H4 (cell line): ENCODE measurements at places on chromosomes 5 and 9. TPM values are rescaled to one million over a fixed set of nuclear protein-coding genes. Genes with fewer than 3 reads are reported as not detected.

DNA sequence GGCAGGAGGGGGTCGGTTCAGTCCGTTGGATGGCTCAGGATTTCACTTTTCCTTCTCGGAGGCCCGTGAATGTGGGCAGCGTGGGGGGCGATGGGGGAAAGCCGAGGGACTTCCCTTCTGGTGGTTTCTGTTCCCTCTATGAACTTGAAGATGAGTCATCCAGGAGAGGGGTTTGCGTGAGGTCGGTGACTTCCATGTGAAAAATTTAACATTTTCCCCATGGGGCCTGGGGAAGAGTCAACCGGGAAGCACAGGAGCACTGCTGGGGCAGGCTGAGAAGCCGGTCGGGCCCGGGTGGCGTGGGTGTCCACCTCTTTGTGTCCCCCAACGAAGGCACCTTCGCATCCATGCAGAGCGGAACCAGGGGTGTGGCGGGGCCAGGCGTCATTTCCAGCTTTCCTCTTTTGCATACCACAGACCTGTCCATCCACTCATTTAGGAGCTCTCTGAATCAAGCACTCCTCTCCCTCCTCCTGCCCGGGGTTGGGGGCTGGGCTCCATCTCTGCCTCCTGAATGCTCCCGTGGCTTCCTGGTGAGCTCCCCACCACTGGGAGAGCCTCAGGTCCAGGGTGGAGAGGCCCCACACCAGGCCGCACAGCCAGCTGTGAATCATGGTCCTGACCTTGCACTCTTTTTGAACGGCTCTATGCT lies 68.4 kb downstream of the ANKRD33B start:
- DNase-seq, result peak; percentile 66

- no peak for DNase-seq
Observed at GRCh38 chr9:122364117-122364782, 6.6 kb upstream of the PTGS1 start.

DNA sequence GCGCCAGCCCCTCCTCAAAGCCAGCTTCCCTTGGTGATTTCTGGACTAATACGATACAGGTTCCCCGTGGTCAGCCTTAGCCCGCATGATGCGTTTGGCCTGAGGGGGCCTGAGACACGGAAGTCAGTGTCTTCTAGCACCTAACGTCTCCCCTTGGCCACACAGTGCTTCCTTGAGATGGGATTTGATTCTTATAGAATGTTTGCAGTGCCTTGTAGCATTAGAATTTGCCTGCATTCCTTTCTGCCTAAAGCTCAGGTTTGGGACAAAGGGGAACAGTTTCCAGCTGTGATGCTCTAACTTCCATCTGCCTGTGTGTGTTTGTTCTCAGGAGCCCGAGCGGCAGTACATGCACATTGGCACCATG lies 34.4 kb downstream of the CFAP90 start:
- no peak for DNase-seq

- DNase-seq, result no peak
Observed at GRCh38 chr5:59246145-59246869, 647.2 kb downstream of the PDE4D start.

DNA sequence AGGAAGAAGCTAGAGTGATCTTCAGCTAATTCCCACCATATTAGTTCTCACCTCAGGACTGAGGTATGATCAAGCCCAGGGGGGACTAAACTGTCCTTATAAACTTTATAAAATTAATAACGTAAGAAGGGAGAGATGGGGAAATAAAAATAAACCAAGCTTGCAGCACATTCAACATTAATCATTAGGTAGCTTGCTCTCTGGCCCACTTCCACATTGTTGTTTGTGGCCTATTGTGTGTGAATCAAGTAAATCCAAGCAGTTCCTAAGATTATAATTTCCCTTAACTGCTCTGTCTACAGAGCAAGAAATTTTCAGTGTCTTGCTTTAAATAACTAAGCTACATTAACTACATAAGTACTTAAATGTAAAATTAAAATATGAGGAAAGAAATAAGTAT lies 131.3 kb upstream of the ABCA1 start:
- no peak for DNase-seq

- no peak for DNase-seq
Observed at GRCh38 chr9:73133022-73133651, 18.5 kb upstream of the ANXA1 start.

- DNase-seq, result no peak
Observed at GRCh38 chr9:81396528-81396927, 292.8 kb downstream of the TLE1 start.

GRCh38 chr5:170297589-170298462 lies at the start of gene LCP2:
Gene LCP2 (minus strand): TSS chr5:170297777. CDS start chr5:170297611, 166 bp downstream.
- DNase-seq, result peak; percentile 35

- DNase-seq, result no peak
Observed at GRCh38 chr9:128027705-128028104, 39.4 kb downstream of the NAIF1 start.

DNA sequence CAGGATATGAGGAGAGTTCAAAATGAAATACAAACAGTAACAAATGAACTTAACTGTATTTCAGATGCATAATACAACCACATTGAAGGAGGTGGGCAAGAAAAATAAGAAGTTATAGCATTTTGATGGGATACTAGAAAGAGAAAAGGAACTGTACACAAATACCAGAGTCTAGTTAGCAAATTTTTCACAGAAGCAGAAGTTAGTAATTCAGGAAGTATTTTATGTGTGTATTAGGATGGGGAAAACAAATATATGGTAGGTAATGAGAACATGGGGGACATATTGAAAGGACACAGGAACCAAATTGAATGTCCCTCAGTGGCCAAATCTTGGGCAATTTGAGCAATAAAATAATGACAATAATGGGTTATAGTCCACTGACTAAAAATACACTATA lies 18.4 kb downstream of the GM2A start:
- DNase-seq, result no peak

- no peak for DNase-seq
Observed at GRCh38 chr5:158039911-158040347, 181.0 kb upstream of the CLINT1 start.

DNA sequence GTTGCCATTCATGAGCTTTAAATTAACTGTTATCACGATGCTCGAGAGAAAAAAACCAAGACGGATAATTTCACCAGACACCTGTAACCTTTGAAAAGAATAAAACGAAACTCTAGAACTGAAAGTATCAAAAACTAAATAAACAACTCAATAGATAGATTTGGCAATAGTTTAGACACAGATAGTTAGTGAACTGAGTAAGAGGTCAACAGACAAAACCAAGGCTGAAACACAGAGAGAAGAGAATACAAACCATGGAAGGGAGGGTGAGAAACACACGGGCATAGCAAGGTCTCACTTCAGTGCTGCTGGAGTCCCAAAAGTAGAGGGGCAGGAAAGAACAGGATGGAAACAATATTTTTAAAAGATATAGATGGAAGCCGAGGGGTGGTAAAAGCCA lies 3.3 kb upstream of the OR2V1 start:
- DNase-seq, result no peak

- DNase-seq, result no peak
Observed at GRCh38 chr9:80787636-80788035, 901.7 kb downstream of the TLE1 start.

DNA sequence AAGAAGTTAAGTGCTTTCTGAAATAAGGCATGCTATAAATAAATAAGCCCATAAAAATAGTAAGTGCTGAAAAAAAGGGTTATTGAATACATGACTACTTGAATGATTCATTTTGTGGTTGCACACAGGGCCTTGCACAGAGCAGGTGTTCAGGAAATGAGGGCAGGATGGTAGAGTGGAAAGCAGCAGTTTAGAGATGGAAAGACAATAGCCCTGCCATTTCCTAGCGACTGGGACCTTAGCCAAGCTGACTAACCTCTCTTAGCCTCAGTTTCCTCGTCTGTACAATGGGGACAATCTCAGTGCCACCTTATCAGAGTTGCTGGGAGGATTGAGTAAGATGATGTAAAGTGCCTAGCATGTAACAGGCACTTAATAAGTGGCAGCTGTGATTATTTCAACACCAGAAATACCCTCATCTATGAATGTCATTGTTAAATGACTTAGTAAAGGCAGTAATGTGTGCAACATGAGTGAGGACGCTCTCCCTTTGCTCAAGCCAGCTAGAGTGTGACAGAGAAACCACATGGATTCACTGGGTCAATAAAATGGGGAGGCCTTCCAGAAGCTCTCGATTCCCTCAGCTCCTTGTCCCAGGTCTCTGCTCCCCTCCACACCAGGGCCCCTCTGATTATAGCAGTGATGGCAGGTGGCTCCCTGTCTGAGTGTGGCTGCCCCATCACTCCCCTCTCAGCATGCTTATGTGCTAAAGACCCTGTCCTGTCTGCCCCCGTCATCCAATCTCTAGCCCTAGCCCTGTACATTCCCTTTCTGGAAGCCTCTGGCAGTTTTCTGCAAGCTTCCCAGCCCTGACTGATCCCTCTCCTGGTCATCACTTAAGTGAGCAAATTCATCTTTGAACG lies 16.0 kb upstream of the PHF19 start:
- peak; percentile 63 for DNase-seq

DNA sequence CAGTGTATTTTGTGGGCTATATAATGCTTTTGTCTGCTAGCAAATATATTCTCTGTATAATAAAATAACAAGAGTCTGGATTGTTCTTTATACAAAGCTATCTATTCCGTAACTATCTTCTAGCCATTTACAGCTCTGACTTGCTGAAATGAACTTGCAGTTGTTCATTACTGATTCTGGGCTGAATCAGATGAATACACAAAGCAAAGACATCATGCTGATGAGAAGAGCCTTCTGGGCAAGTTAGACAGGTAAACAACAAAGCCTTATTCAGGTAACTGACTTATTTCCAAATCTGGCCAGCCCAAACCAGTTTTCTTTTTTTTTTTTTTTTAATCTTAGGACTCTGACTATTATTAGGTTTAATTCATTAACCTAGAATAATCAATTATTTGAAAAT lies 255.5 kb downstream of the KIAA0825 start:
- DNase-seq, result no peak

DNA sequence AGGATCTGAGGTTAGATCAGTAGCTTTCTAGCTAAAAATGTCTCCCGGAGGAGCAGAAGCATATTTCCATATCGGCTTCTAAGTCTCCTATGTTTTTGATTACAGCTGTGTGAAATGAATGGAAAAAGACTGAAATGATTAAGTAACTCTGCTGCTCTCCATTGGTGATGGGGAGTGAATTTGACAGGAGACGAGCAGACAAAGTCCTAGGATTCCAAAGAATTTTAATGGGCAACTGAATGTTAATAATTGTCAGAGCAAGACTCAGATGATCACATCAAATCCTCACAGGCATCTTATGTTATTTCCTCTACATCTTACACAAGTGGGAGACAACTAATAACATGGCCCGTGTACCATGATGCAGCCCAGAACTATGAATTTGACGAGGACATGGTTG lies 66.8 kb downstream of the LIX1 start:
- no peak for DNase-seq

Gene PDGFRB
- total RNA-seq, result 21.6 and 30.1 TPM in 2 replicates

Gene FBP2
- 0.17 and 0.41 TPM in 2 replicates for total RNA-seq

Gene IL3
- not detected in 2 replicates for total RNA-seq

Gene SLC2A8
- 8.4 and 8.7 TPM in 2 replicates for total RNA-seq

Gene MYMK
- total RNA-seq, result not detected in 2 replicates

Gene IDNK
- total RNA-seq, result 1.9 and 3.8 TPM in 2 replicates

Gene MEF2C
- 7.5 and 8.3 TPM in 2 replicates for total RNA-seq
